ENCODE measurements at places on chromosomes 13 and 19.

DNA sequence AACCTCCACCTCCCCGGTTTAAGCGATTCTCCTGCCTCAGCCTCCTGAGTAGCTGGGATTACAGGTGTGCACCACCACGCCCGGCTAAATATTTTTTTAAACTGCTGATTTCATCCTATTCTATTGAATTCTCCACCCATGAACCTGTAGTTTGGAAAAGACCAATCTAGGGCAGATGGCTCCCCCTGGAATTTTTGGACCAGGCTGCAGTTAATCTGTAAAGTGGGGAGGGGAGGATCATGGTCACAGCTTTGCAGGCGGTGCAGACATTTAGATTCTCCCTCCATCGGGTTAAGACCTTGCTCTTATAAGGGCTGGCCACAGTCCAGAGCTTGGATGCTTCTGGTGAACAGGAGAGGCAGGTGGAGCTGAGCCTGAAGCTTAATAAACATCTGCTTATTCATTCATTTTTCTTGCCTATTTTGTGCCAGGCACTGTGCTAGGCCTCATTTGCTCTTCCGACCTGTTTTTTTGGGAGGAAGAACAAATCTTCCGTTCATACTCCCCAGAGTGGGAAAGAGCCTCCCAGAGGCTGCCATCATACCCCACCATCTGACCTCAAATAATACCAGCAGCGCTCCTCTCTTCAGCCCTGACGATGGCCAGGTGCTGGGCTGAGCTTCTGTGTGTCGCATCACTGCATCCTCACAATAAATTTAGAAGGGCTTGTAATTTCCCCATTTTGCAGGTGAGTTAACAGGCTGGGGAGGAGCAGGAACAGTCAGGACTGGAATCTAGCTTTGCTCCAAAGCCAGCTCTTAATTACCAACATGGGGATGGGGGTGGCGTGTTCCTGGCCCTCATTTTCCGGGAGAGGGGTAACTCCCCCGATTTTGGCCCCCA, 902 bp upstream of the CCDC106 start:
- no peak for DNase-seq

- peak; percentile 86 for DNase-seq
Observed at GRCh38 chr13:112893570-112894422, 75.2 kb upstream of the MCF2L start.

DNA sequence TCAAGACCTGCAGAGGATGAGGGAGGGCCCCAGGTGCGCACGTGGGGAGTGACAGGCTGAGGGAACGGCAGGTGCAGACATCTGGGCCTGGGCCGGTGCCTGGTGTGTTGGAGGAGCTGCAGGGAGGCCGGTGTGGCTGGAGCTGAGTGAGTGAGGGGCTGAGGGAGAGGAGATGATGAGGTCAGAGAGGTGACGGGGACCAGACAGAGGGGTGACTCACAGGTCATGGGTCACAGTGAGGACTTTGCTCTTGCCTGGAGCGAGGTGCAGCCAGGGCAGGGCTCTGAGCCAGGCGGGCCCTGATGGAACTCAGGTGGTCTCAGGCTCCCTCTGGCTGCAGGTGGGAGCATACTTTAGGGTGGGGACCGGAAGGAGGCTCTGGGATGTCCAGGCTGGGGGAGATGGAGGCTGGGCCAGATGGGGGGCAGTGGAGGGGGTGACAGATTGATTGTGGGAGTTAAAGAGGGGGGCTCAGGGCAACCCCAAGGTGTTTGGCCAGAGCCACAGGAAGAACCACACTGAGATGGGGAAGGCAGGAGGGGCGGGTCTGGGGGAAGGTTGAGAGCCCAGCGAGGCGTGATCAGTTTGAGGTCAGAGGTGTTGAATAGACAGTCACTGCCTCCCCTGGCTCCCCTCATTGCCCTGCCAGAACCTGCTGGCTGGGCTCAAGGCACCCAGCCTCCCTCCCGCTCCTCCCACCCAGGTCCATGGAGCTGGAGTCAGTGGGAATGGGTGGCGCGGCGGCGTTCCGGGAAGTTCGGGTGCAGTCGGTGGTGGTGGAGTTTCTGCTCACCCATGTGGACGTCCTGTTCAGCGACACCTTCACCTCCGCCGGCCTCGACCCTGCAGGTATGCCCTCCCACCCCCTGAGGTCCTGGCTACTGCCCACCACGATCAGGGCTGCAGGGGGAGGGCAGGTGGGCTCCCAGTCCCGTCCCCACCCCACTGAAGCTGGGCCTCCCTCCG, 8.4 kb downstream of the ARHGAP33 start:
- no peak for DNase-seq

- DNase-seq, result peak; percentile 91
Observed at GRCh38 chr19:44903602-44904425, 1.8 kb upstream of the APOE start.

DNA sequence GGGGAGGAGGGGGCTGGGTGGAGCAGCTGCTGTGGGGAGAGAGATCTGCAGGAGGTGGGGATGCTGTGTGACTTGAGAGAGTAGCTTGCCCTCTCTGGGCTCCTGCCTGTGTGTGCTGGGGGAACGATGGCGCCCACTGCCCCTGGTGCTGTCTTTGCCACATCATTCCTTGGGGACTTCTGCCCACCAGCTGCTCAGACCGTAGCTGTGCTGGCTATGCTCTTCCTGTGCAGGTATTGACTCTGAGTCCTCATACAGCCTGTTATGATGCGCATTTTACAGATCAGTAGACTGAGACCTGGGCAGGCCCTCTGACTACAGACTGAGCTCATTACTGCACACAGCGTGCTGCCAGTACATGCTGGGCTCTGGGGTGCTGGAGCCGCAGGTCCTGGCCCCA, 51.1 kb downstream of the DNM2 start:
- no peak for DNase-seq

DNA sequence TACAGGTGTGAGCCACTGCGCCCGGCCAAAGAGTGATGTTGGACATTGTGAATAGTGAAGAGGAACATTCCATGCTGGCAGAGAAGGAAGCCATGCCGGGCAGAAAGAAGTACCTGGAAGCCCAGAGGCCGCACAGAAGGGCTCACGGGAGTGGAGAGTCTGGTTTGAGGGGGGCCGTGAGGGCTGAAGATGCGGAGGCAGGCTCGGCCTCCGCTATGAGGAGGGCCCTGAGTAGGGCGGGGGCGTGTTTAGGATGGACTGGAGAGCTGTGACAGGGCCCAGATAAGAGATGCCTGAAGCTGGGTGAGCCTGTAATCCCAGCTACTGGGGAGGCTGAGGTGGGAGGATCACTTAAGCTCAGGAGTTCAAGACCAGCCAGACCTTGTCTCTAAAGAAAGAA, 1.6 kb downstream of the JOSD2 start:
- no peak for DNase-seq

GRCh38 chr19:39194832-39195542, 1.8 kb upstream of the NCCRP1 start:
- peak; percentile 57 for DNase-seq

DNA sequence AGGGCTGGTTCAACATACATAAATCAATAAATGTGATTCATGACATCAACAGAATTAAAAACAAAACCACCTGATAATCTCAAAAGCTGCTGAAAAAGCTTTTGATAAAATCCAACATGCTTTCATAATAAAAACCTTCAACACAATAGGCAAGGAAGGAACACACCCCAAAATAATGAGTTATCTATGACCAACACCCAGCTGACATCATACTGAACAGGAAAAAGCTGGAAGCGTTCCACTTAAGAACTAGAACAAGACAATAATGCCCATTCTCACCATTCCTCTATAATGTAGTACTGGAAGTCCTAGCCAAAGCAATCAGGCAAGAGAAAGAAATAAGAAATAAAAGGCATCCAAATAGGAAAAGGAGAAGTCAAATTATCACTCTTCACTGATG, 116.2 kb upstream of the FREM2 start:
- no peak for DNase-seq

GRCh38 chr13:74398599-74398998, 264.4 kb upstream of the KLF12 start:
- no peak for DNase-seq

DNA sequence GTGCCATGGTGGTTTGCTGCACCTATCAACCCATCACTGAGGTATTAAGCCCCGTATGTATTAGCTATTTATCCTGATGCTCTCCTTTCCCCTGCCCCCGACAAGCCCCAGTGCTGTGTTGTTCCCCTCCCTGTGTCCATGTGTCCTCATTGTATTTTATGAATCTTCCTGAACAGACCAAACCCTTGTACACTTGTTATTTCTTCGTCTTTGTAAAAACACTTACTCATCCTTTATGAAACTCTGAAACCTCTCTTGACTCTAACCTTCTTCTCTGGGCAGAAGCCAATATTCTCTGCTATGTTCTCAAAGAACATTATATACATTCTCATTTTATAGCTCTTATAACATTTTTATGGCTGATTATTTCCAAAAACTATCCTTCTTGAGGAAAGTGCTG, 746.9 kb downstream of the EFNB2 start:
- DNase-seq, result no peak

DNA sequence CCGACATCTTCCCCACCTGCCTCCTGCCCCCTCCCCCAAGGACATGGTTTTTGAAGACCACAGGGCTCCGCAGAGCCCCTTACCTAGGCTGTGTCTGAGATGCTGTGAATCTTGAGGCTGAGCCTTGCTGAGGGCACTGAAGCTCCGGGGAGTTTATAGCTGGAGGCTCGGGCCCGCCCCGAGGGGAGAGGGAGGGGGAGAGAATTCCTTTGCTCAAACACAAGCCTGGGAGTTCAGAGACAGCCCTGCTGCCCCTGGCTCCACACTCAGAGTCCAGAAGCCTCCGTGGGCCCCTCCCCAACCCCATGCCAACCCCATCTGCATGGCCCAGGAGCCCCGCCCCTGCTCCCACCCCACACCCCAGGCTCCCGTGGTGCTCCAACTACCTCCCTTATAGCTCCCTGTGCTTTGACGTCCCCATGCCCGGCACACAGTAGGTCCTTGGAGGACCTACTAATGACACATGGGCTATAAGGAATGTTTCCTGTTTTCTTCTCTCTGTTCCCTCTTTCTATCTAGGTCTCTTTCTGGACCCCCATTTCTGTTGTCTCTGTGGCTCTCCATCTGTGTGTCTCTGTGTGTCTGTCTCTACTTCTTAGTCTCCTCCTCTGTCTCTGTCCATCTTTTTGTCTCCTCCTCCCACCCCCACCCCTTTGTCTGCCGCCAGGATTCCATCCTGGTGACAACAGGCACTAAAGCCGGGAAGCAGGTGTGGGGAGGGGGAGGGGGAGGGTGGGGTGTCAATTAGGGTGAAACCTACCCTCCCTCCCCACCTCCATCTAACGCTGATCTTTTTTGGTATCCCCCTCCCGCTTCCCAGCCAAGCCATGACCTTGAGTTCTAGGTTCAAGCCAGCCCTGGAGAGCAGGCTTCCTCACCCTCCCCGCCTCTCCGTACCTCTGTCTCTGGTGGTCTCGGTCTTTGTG, at the start of gene TNNT1:
Gene TNNT1, minus strand, starts transcription at position 129 of the 926 bp plus-strand sequence. CDS start 2,049 bp downstream, outside the sequence.
- DNase-seq, result no peak

DNA sequence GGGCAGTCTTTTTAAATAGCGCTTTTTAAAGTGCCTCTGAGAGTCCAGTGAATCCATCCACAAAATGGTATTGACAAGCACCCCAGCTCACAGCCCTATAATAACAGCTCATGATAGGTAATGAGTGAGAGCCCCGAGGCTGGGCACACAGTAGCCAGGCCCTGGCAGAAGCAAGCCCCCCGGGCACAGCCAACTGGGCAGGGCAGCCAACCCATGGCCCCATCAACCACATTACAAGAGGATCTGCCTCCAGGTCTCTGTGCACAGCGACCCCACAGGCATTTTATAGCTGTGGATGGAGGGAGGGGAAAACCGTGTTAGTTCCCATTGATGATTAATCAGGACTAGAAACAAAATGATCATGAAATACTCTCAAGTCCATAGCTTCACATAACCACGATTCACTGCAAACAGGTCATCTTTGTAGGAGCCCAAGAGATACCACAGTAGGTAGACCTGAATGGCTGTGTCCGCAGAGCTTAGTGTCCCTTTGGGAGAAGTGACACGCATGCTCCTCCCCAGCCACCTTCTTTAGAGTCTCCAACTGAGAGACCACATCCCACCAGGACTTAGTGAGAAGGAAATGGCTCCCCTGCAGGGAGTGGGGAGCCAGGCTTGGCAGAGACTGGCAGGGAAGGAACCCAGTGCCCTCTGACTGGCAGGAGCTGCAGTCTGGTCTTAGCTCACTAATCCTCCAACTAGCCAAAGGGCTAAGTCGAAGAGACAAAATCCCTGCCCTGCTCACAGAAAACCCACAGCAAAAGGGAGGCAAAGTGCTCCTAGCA, 4.3 kb upstream of the VSTM2B start:
- DNase-seq, result no peak

GRCh38 chr19:29503140-29503758, 22.5 kb upstream of the VSTM2B start:
- DNase-seq, result peak; percentile 44

GRCh38 chr13:109747524-109747923, 38.9 kb downstream of the IRS2 start:
- DNase-seq, result no peak

DNA sequence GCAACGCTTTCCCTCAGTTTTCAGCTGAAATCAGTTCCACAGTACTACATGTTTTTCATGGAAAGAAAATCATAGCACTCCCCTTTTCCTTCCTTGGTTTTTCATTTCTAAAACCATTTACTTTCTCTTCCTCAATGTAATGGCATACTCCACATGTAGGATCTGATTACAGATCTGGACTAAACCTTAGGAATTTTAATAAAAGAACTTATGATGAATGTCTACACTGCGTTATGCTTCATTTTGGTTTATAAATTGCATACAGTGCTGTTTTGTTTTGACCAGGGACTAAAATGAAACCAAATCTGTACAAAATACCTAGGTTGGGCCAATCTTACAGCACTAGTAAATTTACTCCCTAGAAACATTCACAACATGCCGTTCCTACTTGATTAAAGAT, 589.9 kb downstream of the TBC1D4 start:
- DNase-seq, result peak; percentile 7

GRCh38 chr13:31352467-31352866, 152.7 kb downstream of the B3GLCT start:
- DNase-seq, result no peak

GRCh38 chr13:99467764-99468163, 33.5 kb upstream of the TM9SF2 start:
- no peak for DNase-seq

DNA sequence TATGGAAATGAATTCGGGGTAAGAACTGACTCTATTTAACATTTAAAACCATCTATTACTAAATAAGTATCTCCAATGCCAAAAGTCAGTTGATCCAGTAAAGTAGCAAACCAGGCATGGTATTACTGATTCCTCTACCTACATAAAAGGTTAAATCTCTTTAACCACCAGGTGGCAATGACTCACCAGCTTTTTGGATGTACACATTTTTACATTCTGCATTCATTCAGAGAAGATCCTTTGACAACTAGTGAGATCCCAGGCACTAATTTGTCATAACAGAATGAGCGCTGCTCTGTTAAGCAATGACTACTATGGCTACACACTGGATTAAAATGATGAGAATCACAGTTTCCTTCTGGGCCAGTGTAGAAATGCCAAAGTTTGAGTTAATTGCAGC, 329.8 kb upstream of the GPC6 start:
- DNase-seq, result peak; percentile 67
